ENCODE measurements at places on chromosomes 16 and 17.

GRCh38 chr16:54936201-54936978 lies 5.7 kb downstream of the IRX5 start:
- DNase-seq, result peak; percentile 45

DNA sequence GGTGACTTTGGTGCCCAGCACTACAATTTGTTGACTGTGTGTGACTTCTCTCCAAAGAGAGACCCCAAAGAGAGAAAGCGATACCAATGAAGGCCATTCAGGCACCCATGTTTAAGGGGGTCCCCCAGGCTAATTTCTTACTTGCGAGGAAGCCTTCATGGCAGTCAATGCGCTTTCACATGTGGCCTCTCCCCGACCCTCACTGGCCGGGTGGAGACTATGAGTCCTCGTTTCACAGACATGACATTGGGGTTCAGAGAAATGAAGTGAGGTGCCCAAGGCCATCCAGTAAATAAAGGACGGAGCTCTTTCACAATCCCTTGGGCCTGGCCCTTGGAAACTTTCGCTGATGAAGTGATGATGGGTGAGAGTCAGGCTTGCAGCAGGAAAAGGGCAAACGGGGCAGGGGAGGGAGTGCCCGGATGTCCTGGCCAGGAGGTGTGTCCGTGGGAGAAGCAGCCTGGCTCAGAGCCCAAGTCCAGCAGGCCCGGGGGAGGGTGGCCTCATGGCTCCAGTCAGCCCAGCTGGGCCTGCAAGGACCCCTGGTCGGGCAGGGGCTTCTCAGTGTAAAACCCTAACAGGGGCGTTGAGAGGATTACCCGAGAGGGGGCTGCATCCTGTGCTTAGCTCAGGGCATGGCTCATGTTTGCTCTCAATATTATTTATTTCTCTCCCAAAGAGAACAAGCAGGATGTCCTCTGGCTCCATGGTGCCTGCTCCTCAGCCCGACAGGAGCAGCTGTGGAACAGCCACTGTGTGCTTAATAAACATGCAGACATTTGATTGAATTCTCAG lies 14.7 kb downstream of the TBX2 start:
- no peak for DNase-seq

GRCh38 chr16:50960517-50961202 lies 190.4 kb downstream of the SALL1 start:
- DNase-seq, result no peak

DNA sequence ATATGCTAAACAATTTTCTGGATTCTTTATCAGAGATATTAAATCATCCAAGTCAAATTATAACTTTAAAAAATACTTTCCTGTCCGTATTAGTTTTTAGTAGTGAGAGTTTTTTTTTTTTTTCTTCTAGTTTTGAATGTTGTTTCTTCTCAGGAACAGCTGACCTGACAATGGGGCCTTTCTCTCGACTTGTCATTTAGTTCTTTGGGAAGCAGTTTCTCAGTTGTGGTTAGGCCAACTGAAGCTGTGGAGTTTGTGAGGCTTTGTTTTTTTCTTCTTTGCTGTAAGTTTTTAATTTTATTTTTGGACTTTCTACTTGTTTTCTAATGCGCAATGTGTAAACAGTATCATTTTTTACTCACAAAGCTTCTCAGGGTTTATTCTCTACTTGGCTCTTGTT lies 140.8 kb downstream of the FTO start:
- no peak for DNase-seq

DNA sequence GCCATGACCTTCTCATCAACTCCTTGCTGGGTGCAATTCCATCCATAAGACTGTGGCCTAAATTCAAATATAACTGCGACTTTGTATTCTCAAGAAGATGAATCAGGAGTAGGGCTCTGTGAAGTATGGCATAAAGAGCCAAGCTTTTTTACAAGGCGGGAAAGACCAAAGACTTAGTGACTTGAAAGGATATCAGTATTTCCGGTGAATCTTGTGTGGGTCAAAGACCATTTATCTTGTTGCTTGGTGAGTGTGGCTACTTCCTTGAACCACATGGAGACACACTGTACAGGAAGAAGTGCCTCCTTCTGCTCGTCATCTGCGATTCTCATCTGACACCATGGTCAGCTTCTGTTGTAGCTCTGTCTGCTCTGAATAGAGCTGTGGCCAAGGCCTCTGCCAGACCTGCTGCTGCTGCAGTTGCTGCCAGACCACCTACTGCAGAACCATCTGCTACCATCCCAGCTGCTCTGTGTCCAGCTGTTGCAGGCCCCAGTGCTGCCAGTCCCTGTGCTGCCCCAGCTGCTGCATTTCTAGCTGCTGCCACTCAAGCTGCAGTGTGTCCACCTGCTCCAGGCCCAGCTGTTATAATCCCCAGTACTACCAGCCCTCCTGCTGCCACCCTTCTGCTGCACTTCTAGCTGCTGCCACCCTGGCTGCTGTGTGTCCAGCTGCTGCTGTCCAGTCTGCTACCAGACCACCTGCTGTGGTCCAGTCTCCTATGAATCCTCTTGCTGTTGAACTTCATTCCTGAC lies 6.1 kb upstream of the KRTAP2-4 start:
- DNase-seq, result no peak
